Thyroid gland (tissue), 4 donors: ENCODE measurements at places on chromosomes 6 and 20. TPM values are rescaled to one million over a fixed set of nuclear protein-coding genes. Genes with fewer than 3 reads are reported as not detected.

DNA sequence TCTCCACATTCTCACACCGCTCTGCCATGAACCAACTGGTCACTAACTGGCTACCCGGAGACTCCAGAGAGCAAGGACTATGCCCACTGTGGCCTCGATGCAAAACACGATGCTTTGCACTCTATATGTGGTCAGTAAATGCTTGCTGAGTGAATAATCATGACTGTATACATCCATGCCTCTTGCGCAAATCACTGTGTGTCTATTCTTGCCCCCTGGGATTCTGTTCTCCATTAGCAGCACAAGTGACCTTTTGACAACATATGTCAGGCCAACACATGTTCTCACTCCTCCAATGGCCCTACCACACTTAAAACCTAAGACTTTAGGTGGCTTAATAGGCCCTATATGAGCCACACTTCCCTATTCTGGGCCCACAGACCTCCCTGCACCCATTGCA is 16.9 kb downstream of the KIF16B start:
- no peak for DNase-seq

DNA sequence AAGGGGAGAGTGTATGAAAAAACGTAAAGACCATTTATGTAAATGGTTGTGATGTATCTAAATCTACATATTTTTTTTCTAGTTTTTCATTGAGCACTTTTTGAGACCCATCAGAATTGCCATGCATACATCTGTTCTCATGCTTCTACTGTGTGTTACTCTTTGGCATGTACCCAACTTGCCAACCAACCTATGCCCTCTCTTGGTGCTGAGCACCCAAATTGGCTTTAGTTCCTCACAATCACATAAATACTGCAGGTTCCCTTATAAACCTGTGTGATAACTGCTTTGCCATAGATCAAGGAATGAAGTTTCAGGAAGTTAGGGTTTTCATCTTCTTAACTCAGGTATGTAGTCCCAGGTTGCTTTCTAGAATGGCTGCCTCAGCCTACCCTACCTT is 7.8 kb downstream of the ENPP3 start:
- DNase-seq, result no peak

DNA sequence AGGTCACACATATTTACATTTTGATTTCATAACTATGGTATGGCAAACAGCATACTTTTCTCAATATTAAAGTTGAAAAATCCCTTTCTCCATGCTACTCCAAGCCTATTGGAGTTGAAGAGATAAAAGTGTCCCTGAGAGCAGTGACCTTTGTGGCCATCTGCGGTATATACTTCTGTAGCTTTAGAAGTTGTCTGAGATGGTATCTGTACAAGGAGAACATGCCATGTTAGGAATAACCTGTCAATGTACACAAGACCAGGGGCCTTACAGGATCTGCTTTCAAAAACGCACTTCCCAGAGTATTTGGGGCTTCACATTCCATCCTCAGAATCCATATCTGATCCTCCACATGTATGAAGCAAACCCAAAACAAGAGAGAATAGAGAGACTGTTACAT is 226.7 kb downstream of the MEI4 start:
- DNase-seq, result no peak

PRRT1 gene
- total RNA-seq, result 0.67 TPM

ENPP4 gene
- total RNA-seq, result 26.3 TPM

GRCh38 chr6:4805553-4806336 is 29.5 kb downstream of the CDYL start:
- peak; percentile 69 for DNase-seq
